ENCODE measurements at places on chromosomes 6 and 20.
A peak's percentile ranks its signal among the peaks of the same experiment; 100 is the strongest.

DNA sequence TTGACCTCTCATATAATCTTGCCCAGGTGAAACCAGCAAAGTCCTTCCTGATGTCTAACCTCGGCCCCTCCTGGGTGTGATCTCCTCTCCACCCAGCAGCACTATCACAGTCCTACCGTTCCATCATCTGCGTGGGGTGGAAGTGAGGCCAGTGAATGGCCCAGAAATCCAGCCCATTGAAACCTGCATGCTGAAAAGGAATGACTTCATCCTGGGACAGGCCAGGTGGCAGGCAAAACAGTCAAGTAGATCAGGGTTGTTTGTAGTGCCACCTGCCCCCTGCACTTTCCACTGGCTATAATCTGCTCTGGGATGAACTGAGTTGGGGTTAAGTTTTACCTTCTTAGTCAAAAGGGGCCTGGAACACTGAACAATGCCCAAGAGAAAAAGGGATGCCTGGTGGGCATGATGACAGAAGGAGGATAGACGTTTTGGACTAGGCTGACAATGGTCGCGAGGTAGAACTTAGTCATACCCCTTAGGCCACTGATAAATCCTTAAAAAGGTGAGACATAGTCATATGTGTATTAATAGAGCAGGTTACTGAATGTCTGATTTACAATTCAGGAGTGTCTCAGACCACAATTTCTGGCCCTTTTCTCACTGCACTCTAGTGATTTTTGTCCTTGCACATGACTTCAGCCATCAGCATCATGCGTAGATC, 8.1 kb upstream of the HSP90AB1 start:
- no peak for DNase-seq

GRCh38 chr6:13159300-13159699, 169.0 kb downstream of the TBC1D7 start:
- DNase-seq: no peak

DNA sequence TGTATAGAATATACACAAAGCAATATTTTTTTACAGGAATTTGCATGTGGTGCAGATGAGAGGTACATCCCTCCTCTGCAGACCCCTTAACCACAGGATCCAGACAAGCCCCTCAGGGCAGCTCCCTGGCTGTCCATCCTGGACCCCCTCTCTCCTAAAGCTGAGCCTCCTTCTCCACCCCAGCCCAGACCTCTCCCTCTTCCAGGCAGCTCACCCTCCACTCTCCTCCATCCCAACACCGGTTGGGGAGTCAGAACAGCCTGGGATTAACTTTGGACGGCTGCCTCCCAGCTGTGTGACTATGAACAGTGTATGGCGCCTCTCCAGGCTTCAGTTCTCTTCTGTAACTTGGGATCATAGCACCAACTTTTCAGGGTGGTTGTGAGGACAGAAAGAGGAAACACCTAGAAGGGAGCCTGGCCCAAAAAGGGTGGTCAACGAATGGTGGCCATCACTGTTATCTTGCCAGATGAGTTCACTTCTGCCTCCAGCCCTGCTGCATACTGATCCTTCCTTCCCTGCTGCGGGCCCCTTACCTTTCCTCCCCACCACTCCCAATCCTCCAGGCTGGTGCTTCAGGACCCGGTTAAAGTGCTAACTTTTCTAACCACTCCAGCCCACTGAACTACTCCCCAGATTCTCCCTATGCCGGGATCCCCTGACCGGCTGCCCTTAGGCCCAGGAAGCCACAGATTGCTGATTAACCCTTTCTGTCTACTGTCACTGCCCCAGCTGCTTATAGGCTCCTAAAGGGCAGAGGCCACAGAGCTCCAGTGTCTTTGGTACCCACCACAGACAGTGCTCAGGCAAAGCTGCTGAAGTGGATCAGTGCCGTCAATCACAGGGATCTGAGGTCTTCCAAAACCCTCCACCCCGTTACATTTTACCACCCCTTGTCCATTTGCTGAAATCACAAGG, 55.9 kb downstream of the GPR6 start:
- no peak for DNase-seq

- DNase-seq: no peak
Measured at GRCh38 chr6:161171207-161171606, 102.7 kb downstream of the AGPAT4 start.

DNA sequence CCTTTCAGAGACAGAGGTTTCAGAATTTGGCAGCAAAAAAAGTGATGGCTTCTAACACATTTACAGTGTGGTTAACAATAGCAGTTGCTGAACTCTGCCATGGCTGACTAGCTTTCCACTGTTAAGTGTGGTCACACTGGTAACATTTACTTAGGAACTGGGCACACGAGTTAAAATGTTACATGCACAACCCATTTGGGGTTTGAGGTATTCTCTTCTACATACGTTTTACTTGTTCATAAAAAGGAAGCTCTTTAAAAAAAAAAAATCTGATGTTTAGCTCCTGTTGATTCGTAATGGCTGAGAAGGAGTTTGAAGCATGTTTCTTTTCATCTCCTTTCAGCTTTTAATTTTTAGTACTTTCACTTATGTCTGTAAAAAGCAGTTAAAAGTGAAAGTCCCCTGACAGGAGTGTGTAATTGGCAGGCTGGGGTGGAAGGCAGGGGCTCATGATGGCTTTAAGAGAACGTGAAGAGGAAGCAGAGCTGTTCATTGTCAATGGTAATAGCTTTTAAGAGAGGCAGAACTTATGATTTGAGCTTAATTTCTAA, 245.9 kb downstream of the FARS2 start:
- DNase-seq: peak; percentile 15

GRCh38 chr20:51659491-51660050, 108.6 kb downstream of the ATP9A start:
- DNase-seq: no peak

- DNase-seq: no peak
Measured at GRCh38 chr6:135475292-135475886, 22.2 kb downstream of the AHI1 start.

DNA sequence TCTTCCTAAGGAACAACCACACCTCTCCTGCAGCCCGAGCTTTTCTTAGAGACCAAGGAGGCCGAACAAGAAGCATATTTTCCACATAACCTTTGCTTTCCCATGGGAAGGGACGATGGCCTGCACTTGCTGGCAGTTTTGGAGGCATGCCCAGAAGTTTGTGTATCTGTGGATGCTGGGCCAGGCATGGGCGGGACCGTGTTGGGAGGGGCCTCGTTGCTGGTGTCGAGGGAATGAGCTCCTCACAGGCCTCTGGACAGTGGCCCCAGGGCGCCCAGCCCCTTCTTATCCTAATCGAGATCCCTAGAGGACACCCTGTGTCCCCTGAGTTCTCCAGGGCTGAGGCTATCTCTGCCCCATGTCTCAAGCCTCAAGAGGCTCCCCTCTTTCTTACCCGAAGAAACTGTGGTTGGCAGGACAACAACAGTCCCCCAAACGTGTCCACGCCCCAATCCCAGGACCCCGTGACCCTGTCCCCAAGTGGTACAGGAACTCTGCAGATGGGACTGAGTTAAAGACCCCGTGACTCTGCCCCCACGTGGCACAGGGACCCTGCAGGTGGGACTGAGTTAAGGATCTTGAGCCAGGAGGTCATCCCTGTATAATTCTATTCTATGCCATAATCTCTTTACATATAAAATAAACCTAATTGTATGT, 99.5 kb upstream of the BHLHE23 start:
- DNase-seq: no peak

GRCh38 chr6:112801468-112802080, 454.4 kb downstream of the RFPL4B start:
- no peak for DNase-seq

GRCh38 chr20:18390201-18390600, 76.6 kb downstream of the DZANK1 start:
- no peak for DNase-seq

DNA sequence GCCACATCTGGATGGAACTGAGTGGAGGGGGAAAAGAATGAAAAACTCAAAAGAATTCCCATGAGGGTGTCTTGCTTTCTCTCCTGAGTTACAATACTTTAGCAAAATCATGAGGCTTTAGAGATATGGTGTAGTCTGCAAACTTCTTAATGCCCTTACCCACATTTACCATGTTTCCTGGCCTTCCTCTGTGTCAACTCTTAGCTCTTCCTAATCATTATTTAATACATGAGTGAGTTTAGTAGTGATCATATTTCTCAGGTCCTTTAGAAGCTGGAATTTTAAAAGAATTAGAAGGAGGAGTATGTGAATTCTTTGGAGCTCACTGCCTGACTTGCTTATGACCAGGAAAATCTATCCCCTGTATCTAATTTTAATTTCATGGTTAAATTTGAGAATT, 39.0 kb downstream of the STX11 start:
- DNase-seq: no peak

DNA sequence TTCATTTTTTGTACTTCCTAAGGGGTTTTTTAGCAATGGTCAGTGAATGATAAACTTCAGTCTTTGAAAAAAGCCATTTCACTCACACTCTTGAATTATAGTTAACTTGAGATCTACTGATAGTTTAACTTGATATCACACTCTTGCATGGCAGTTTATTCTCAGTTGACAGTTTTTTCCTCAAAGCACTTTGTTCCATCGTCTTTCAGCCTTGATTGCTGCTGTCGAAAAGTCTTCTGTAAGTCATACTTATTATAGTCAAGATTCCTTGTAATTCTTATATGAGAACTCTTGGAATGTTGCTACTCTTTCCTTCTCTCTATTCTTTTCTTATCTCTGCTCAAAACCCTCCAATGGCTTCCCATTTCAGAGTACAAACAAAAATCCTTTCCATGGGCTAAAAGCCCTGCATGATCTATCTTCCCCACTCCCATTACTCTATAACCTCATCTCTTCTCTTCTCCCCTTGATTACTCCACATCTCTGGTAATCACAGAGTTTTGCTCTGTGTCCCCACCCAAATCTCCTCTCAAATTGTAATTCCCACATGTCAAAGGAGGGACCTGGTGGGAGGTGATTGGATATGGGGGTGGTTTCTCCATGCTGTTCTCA, 31.2 kb downstream of the ZHX3 start:
- DNase-seq: no peak

- DNase-seq: no peak
Measured at GRCh38 chr20:5290596-5290995, 26.2 kb downstream of the PROKR2 start.

GRCh38 chr6:78436335-78436734, 431.0 kb upstream of the IRAK1BP1 start:
- DNase-seq: no peak

- no peak for DNase-seq
Measured at GRCh38 chr6:168518348-168518745, 77.4 kb downstream of the SMOC2 start.

DNA sequence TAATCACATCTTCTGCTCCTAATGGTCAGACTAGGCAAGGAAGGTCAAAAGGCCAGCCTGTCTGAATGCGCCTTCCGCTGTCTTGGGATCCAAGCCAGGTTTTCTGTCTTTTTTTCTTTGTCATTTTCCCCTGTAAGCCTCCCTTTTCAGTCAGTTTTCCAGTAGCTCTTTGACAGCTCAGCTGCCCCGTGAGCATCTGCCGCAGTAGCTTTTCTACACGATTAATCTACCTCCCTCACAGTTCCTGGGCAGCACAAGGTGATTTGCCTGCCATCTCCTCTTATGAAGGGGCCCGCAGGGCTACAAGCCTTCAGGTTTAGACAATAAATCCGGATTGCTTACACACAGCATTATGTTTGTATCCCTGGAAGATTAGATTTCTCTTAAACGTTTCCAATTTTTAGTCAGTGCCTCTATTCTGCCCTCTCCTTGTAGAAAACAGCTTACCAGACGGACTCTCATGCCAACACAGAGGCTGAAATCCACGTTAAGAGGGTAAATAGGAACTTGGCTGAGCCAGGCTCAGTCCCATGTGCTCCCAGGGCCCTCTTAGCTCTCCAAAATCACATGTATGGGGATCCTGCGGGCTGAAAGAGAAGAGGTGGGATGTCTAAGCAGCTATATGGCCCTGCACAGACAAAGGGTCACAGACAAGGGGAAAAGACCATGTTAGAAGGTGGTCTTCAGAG, 77.2 kb downstream of the LY86 start:
- DNase-seq: no peak

GRCh38 chr20:54227241-54227640, 19.4 kb downstream of the PFDN4 start:
- no peak for DNase-seq

- DNase-seq: no peak
Measured at GRCh38 chr6:36916126-36916525, 30.4 kb downstream of the C6orf89 start.

- DNase-seq: no peak
Measured at GRCh38 chr20:14313341-14314020, 23.9 kb downstream of the FLRT3 start.

DNA sequence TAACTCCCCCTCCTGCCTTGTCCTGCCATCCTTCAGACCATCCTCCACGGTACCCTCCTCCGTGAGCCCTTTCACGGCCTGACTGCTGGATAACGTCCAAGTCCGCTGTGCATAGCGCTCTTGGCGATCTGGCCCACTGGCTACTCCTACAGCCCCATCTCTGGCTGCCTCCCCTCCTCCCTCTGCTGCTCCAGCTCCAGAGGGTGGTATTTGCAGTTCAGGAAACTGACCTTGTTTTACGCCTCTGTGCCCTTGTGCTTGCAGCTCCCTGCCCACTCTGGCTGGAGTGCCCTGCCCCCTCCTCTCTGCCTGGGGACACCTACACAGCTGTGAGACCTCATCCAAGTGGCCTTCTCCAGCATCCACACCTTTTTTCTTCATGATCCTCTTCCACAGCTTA, 6.5 kb upstream of the RREB1 start:
- no peak for DNase-seq

DNA sequence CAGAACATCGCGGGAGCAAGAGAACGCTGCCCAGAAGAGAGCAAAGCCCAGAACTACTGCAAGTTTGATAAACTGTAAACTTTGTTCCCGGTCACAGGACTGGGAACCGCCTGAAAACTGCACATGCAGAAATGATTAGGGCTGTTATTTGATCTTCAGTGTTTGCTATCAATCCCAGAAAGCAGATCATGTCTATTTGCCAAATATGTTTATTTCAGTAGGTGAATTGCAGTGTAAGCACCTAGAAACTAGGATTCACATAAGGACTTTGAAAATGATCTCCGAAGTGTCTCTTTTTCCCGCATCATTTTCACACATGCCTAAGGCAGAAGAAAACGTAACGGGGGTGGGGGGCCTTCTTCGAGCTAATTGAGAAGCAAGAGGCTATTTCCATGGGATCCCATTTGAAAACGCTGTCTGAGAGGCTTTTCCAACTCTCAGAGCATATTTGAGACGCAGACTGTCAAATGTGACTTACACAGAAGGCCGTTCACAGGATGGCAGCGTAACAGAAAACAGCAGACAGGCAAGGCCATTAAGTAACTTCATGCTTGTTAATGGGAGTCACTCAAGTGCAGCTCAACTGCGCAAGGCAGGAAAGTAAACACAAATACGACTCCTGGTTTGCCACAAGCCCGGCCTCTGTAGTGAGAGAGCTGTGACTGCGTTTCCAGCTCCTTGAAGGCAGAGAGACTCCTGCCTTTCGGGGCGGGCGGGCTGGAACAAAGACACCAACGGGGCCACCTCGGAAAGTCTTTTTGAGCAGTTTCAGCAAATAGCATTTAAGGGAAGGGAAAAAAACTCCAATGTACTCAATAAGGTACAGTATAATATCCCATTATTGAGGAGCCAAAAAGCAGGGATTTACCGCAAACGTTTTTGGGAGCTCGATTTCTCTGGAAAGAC, 144.7 kb upstream of the ZNF217 start:
- no peak for DNase-seq

All from CD4-positive, alpha-beta T cell treated with Interleukin-4 for 4 hours (primary cell).